Stimulated activated CD8-positive, alpha-beta memory T cell treated with anti-CD3 and anti-CD28 coated beads, Interleukin-4, amount 100 ng/mL, for 48 hours (primary cell): ENCODE measurements at places on chromosomes 11 and 22.
A peak's percentile ranks its signal among the peaks of the same experiment; 100 is the strongest.

DNA sequence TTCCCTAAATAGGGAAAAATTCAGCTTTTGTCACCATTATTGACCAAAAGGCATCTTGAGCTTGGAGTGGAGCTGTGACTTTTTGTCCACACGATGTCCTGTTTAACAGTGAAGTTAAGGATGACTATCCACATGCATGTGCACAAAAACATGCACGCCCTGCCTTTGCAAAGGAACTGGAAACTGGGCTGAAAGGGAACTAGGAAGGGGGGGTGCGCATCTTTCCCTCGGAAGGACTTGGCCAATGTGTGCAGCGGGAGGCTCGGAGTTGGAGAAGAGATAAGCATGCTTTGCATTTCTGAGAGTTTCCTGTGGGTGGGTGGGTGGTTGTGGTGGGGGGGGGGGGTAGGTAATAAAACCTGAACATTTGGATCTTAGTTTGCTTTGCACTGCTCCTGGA, 411 bp upstream of the KIRREL3 start:
- DNase-seq, result no peak

GRCh38 chr11:131656839-131657211, 286.4 kb downstream of the NTM start:
- DNase-seq, result no peak

GRCh38 chr22:37267135-37267587, 15.1 kb upstream of the CYTH4 start:
- peak; percentile 86 for DNase-seq

- DNase-seq, result no peak
These were observed 7.3 kb downstream of the SELENOM start for GRCh38 chr22:31099841-31100761.

GRCh38 chr11:501683-502287, 5.3 kb downstream of the RNH1 start:
- DNase-seq, result no peak

GRCh38 chr11:82995754-82996398, 75.8 kb downstream of the RAB30 start:
- no peak for DNase-seq

DNA sequence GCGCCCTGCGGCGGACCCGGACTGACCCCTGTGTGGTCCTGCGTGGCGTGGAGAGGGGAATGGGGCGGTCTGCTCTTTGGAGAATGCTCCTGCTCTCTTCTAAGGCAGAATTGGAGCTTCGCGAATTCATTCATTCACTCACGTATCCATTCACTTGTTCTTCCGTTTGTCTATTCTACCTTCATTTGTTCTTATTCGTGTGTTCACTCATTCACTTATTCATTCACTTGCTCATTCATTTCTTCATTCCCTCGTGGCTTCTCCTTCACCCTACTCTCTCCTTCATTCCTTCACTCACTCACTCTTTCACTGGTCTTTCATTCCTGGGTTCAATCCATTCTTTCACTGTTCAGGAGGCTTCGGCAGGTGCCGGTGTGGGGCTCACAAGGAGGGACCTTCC, 69.6 kb downstream of the WNT7B start:
- DNase-seq, result no peak

GRCh38 chr11:74084796-74085541, 76.1 kb upstream of the UCP3 start:
- DNase-seq, result no peak

- no peak for DNase-seq
These were observed 1.2 kb downstream of the EPS8L2 start for GRCh38 chr11:706957-707816.

DNA sequence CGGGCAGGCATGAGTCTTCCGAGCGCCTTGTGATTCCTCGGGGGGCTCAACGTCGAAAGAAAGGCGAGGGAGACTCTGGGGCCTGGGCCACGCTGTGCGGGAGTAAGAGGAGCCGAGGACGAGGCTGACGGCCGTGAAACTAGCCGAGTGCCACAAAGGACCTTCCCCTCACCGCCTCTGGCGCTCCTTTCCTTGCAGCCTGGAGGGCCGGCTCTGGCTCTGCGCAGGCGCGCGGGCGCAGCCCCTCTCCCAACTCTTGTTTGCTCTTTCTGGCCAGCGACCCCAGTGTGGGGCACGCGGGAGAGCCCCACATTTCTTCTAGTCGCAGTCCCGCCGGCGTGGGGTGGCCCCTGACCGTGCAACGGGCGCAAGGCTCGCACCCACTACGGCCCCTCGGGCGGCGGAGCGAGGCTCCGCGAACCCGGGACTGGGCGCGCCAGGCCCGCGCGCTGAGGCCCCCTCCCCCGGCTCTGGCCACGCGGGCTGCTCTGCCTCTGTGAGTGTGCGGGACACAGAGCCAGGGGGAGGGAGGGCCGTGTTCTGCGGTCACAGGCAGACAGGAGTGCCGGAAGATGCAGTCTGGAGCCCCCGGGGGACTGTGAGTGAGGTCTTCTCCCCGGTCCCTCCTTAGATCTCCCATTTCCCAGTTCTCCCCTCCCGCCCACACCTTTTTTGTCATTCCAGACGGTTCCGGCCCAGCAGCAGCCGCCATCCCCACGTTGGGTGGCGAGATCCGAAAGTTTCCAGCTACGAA, 1.0 kb upstream of the TOB2 start:
- DNase-seq, result peak; percentile 73

DNA sequence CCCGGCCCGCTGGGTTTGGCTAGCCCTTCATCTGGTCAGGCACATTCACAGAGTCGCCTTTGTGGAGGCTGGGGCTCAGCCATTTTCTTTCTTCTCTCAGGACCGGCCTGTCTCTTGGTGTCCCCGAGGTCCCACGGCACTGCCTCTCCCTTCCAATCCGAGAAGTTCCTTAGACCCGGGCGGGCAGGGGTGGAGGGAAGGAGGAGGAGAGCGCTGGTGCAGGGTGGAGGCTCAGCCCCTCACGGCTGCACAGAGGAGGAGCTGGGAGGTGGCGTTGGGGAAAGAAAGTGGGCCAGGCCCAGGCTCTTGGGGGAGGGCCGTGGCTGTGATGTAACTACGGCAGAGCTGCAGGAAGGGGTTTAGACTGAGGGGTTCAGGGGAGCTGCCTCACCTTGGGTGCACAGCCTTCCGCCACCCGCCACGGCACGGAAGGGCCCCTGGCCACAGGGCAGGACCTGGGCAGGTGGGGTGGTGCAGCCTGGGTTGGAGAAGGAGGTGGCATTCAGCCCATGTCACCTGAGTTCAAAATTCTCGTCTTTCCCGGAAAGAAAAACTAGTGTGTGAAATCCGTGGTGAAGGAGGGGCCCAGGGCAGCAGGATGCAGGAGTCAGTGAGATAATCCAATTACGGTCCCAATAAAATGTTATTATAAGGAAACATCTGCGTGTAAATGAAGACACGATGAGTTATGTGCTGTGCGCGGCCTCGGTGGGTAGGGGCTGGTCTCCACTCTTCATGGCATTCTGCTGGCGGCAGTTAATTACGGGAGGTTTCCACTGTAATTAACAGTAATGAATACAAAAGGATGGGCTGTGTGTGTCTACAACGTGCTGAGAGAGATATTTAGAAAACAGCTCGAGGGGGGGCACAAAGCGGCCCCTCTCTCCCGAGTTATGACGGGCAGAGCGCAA, 1.7 kb downstream of the BRSK2 start:
- no peak for DNase-seq

- DNase-seq, result peak; percentile 73
These were observed 1.1 kb downstream of the CREB3L1 start for GRCh38 chr11:46278387-46279125.

DNA sequence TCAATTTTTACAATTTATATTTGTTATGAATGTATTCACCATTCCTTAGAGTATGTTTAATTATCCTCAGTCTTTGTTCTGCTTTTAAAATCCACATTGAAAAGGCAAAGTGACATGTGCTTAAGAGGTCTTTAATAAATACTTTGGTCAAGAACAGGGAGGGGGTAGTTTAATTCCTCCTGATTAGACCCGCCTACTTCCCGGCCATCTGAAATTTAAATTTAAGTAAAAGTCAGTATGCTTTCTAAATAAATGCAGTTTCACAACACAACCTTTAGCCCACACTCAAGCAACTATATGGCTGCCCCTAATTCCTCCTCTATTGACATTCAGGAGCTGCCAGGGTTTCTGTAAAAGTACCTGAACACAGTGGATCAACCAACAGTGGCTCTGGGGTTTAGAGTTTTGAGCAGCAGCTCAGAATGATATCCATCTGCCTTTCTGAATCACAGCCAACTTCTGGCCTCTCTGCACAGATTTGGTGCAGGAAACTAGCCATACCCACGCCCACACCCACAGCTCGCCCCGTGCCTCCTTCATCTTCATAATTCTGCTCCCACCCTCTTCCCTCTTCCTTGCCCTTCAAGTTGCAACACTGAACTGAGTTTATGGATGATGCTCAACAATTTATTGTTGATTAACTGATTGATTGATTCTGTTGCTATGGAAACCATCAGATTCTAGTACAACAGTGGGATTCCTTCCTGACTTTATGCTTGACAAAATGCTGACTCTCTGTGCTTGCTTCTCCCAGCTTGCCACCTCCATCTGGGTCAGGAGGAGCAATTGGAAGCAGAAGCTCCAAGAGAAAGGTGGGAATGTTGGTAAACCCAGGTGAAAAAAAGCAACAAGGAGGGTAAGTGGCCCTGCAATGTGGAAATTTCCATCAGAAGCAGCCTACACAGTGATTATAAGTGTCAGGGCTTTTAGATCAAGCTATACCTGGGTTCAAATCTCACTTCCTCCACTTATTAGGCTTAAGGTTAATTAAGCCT, 70.8 kb downstream of the PANX1 start:
- DNase-seq, result no peak

DNA sequence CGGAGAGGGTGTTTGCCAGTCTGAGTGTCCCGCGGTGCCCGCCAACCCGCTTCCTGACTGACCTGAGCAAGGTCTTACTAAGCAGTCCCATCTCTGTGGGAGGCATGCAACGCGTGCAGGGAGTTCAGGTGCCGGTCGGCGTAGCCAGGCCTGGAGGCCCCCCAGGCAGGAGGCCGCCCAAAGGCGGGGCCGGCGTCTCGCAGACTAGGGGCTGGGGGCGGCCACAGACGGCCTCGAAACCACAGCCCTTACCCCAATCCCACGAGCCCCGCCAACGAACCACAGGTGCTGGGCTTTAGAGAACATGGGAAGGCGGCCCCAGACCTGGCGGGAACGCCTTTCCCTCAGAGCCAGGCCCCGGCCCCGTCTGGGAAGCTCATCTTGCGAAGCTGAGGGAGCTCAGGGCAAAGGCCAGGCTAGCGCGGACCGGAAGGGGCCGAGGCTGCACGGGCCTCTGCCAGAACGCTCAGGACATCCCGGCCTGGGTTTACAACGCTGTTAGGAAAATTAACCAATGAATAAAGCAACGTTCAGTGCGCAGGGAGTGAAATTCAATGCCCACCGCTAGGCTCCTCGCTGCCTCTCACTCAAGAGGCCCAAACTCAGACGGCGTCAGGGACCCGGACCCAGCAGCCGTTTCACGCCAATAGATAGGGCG, 2.1 kb upstream of the MTFP1 start:
- peak; percentile 79 for DNase-seq

DNA sequence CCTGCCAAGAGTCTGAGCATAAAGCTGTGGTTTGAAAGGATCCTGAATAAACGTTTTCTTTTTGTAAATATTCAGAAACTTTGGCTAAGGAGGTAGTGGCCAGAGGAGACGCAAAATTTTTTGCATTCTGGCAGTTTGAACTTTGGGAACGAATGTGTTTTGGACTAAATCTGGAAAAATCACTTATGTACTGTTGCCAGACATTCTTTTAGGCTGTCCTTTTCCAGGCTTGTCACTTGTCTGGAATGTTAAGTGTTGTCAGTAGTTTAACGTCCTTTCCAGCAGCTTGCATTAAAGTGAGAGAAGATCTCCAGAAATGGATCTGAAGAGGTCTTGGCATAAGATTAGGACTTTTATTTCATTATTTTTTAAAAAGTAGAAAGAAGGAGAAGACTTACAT, 18.5 kb downstream of the SPECC1L start:
- DNase-seq, result no peak

DNA sequence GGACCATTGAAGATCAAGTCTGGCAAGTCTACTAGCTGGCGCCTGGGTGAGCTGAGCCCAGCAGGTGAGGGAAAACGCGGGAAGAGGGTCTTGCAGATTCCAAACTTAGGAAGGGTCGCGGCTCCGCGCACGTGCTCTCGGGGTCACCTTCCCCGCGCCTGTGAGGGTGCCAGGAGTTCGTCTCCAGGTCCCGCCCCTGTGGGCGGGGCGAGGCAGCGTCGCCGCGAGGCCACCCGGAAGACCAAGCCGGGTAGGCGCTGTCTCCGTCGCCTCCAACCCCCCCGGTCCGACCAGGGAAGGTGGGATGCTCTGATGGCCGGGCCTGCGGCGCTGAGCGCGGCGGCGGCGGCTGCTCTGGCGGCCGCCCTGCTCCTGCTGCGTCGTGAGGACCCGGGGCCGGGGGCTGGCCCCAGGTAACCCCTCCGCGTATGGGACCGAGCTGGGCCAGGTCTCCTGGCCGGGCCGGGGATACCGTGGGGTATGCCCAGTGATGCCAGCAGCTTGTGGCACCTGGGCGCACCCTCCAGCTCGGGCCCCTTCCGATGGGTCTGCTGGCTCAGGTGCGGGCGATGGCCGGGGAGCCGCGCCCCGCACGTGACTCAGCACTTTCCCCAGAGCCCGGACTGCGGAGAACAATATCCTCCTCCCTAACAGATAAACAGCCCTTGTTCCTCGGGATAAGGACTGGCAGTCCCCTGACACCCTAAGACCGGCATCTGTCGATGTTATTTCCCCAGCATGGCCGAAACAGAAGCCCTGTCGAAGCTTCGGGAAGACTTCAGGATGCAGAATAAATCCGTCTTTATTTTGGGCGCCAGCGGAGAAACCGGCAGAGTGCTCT, at the start of gene HTATIP2:
Gene HTATIP2, plus strand, starts transcription at position 215 of the 841 bp plus-strand sequence. Its CDS starts 524 bp downstream, at position 739.
- peak; percentile 81 for DNase-seq

DNA sequence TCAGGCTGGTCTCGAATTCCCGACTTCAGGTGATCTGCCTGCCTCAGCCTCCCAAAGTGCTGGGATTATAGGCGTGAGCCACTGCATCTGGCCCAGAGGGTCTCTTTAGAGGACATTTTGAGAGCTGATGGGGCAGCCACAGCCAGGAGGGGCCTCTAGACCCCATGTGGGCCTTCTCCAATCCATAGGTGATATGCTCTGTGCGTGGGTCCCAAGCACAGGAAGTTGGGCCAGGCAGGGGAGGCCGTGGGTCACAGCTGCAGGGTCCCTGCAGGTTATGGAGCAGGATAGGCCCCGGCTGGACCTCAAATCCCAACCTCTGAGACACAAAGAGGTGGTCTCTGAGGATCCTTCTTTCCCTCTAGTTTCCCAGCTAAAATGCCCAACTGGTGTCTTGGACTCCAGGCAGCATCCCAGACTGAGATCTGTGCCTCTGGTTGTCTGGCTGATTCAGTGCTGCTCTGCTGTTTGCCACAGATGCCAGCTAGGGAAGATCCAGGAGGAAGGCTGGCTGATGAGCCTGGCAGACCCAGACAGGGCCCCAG, 1.5 kb downstream of the LRRC75B start:
- no peak for DNase-seq

GRCh38 chr11:32630844-32631243, 47.2 kb downstream of the EIF3M start:
- DNase-seq, result no peak
